ENCODE measurements at places on chromosomes 2 and 18. TPM values are rescaled to one million over a fixed set of nuclear protein-coding genes. Genes with fewer than 3 reads are reported as not detected.

The SLC9A4 gene
- polyA plus RNA-seq = not detected

The GPR55 gene
- not detected for polyA plus RNA-seq

The DPP4 gene
- 1.3 TPM for polyA plus RNA-seq

The RHBDD1 gene
- 22.1 TPM for polyA plus RNA-seq

The DSG4 gene
- polyA plus RNA-seq = 0.50 TPM

The NPPC gene
- not detected for polyA plus RNA-seq

The FBXO15 gene
- polyA plus RNA-seq = 0.11 TPM

The TLX2 gene
- polyA plus RNA-seq = not detected

DNA sequence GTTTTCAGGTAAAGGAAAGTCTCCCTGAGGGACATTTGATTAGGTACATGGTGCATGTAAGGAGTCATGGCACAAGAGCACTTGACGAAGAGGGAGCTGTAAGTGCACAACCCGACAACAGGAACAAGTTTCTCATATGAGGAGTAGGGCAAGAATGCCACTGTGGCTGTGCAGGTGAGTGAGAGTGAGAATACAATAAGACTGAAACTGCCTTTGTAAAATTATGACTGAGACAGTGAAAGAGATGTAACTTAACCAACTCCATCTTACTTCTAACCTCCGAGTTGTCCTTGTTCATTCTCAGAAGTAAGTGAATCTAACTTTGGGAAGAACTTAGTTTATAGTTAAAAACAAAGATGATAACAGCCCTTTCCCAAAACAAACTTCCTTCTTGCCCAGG is 1025.8 kb upstream of the CNTNAP5 start:
- no peak for DNase-seq

DNA sequence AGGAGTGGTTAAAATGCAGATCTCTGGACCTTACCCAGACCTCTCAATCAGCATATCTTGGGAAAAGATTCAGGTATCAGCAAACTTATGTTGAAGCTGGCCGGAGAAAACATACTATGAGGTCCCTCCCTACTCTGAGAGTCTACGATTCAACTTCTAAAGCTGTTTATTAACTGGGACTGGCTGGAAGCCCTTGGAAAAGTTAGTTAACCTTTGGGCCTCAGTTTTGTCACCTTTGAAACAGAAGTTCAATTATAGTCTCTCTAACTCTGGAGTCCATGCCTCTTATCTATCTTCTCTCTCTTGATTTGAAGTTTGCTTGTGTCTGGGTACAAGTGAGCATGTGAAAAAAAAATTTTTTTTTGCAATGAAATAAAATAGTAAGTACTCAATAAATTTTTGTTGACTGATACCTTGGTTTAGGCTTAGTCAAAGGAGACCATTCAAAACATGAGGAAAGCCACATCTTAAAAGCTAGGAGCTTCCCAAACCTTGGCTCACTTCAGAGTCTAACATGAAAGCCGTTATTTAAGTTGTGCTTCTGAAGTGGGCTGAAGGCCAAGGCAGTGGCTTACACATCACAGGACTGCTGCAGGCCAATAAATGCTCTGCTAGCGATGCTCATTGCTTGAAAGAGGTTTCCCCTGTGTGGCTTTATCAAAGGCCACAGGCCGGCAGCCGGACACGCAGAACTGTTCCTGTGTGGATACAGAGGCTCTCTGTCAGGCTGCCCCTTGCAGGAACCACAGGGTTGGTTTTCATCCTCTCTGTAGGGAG is 110.6 kb upstream of the FAM136A start:
- DNase-seq = no peak

DNA sequence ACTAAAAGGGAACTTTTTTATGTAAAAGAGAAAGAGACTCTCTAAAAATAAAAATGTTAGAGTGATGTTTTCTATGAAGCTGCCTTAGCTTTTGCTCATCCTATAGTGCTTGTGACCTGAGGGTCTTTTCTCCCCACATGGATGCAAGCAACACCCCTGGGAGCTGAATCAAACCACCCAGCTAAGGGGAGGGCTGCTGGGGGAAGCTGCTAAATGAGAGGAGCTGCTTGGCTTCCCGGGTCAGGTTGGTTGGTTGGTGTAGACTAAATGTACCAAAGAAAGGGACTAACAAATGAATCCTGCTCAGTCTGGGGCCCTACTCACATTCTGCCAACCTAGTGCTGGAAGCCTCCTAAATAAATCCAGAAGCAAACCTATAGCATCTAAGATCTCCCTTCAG is 35.0 kb downstream of the AFF3 start:
- DNase-seq = no peak

DNA sequence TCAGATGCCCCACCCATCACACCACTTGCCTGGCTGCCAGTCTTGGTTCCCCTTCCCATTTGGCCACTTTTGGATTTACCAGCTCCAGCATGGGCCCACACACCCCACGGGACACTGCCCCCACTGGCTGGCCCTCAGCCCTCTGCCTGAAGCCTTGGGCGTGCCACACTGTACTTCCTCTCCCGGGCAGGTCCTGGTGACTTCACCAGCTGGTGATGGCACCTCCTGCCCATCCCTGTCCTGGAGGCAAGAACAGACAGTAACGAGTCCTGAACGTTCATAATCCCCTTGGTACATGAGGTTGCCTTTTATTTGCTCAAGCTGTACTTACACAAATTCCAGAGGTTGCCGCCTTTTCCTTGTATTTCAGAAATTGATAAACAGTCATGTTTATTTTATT is 81.1 kb downstream of the TMEM17 start:
- DNase-seq = no peak

DNA sequence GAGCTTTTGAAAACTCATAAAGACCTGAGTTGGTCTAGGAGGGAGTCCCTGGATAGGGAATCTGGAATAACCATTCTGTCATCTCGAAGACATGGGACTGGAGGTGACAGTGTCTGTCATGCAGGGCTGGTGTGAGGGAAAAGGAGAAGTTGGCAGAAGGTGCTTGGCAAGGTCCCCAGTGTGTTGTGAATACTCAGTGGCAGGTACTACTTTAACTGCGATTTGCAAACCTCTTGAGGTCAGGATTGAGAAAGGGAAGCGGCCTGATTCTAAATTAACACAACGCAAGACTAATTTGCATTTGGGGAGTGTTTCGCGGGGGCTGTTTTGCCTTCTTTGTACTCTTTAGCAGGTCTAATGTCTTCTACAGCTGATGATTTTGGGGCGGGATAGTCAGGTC is 77.0 kb upstream of the TMEM200C start:
- DNase-seq = no peak

DNA sequence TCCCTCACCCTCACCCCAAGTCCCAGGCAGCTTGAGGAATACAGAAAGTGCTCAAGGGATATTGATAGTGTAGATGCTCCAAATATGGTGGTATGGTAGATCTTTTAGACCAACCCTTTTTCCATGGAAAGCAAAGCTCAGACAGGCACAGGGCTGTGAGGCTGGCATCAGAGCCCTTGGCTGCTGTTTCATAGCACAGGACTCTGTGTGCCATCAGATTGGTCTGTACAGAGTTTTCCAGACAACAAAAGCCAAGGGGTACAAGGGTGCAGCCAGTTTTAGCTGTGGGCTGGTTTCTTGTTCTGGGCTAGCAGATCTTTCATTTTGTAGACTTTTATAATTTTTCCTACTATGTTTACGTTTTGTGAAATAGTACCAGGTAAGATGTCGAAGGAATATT is 296.9 kb upstream of the TNP1 start:
- no peak for DNase-seq

- no peak for DNase-seq
Observed at GRCh38 chr2:74441690-74442482, at the start of gene RTKN. TSS of gene RTKN (minus strand) at chr2:74441937. CDS start at chr2:74441816, 121 bp downstream.

DNA sequence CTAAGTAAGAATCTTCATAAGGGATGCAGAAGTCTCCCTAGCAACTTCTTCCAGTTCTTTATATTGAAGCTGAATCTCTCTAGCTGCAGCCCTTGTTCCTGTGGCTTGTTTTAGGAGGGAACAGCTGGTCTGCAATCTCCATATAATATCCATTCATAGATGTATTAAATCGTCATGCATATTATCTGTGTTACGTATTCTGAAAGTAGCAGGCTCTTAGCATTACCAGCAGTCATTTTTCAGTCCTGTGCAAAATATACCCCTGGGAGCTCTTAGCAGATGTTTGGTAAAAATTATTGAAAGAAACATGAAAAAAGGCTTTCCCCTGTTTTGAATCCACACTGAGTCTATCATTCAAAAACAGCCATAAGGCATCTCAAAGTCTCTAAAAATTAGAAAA is 385.3 kb downstream of the IRS1 start:
- DNase-seq = no peak
